ENCODE measurements at places on chromosomes 7 and 10.
A peak's percentile ranks its signal among the peaks of the same experiment; 100 is the strongest.

DNA sequence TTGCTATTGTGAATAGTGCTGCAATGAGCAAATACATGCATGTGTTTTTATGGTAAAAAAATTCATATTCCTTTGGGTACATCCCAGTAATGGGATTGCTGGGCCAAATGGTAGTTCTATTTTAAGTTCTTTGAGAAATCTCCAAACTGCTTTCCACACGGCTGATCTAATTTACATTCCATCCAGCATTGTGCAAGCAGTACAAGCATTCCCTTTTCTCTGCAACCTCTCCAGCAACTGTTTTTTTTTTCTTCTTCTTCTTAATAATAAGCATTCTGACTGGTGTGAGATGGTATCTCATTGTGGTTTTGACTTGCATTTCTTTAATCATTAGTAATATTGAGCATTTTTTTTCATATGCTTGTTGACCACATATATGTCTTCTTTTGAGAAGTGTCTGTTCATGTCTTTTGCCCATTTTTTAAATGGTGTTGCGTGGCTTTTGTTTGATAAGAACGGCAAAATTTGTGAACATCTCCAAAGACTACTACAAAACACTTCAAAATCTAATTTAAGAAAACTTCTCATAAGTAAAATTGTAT, 136.1 kb upstream of the MYO3A start:
- DNase-seq, result no peak

DNA sequence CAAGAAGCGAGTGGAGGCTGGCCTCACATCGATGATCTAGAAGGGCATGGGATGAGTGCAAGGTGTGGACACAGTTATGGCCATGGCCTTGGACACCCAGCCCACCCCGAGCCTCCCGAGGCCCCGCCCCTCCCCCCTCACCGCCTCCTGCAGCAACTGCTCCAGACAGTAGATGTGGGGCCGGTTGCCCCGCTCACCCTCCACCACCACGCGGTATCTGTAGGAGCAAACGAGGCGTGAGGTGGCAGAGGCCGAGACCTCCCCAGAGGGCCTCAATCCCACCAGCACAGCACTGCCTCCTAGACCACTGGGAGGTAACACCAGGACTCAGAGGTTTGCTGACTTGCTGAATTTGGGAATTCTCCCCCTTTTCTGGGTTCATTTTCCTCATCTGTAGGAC, 37.6 kb downstream of the SLC29A4 start:
- DNase-seq, result no peak

- peak; percentile 74 for DNase-seq
Measured at GRCh38 chr10:124221356-124222317, 128.2 kb upstream of the CHST15 start.

DNA sequence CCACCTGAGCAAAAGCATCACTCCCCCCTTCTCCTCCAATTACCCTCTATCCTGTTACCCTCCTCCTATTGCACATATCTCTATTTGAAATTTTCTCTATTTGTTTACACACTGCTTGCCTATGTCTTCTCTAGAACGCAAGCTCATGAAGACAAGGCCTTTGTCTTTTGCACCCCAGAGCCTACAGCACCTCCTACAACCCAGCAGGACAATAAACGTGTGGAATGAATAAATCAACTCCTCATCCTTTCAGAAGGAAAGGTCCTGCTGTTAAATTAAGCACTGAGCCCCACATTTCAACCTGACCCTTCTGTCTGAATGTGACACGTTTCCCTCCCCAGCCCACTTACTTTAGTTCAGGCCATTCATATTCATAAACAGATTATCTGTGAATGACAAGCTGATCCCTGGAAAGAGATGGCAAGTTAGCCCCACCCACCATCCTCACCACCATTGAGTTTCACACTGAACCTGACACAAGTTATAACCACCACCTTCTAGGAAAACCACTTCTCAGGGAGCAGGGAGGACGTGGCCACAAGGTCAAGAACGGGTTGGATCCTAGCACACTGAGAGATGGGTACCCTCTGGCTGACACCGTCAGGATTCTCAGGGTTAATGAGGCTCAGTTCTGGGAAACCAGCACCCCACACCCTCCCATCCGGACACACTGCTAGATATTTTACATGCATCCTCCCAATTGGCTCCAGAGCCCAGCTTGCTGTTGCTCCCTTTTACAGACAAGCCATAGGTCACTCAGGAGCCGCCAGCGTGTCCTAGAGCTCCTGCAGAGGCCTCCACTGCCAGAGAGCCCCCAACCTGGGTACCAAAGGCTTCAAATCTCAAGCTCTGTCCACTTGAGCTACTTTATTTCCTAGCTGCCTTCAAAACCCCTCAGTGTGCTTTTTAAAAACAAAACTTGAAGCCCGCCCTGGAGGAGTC, 934 bp downstream of the PRTFDC1 start:
- DNase-seq, result no peak

- DNase-seq, result no peak
Measured at GRCh38 chr7:102275123-102275703, 11.5 kb upstream of the SH2B2 start.

DNA sequence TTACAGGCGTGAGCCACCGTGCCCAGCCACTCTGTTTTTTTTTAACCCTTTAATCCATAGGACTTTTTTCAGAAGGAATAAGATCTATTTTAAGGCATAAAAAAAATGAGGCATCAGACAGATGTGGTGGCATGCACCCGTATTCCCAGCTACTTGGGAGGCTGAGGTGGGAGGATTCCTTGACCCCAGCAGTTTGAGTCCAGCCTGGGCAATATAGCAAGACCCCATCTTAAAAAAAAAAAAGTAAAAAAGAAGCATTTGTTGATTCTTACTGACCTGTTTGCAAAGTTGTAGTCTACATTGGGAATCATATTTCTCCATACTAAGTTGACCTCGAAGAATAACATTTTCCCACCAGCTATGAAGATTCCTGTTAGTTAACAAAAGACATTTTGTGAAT, 38.6 kb downstream of the VCL start:
- DNase-seq, result no peak

DNA sequence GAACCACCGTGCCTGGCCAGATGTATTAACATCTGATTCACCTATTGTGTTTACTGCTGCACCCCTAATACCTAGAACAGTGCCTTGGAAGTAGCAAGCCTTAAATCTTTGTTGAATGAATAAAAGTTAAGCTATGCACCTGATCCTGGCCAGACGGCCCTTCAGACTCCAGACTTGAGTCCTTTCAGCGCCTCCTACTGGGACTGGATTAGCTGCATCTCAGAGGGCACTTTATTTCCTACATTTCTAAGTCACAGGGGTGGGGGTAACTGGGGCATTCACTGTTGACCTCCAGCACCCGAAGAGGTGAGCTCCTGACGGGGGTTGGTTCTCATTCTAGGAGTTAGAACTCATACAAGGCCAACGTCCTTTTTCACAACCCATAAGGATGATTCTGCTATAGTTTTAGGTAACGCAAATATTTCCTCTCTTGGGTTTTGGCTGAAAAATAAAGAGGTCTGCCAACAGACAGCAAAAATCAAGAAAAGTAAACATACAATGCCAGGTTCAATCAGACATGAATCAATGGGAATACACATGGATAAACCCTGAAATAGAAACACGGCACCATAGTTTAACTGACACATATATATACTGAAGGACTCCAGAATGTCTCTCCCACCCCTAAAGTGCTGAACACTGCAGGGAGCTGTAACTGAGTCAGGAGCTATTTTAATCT, 48.0 kb upstream of the DLG5 start:
- peak; percentile 6 for DNase-seq

DNA sequence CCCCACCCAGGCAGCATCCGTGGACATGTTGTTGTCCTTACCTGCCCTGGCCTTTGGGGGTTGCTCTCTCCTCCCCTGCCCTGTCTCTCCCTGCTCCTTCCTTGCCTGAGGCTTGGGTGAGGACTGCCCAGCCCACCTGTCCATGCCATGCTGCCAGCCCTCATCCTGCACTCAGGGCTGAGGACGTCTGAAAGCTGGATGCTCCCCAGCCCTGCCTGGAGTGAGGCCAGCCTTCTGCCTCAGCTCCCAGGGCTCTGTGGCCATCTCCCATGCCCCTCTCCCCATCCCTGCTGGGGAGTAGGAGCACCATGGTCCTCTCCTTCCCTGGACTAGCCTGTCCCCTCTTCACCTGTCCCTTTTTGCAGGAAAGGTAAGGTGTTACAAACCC, 68.4 kb downstream of the RAMP3 start:
- DNase-seq, result no peak

- DNase-seq, result no peak
Measured at GRCh38 chr7:157654350-157654749, 317.5 kb downstream of the DNAJB6 start.

DNA sequence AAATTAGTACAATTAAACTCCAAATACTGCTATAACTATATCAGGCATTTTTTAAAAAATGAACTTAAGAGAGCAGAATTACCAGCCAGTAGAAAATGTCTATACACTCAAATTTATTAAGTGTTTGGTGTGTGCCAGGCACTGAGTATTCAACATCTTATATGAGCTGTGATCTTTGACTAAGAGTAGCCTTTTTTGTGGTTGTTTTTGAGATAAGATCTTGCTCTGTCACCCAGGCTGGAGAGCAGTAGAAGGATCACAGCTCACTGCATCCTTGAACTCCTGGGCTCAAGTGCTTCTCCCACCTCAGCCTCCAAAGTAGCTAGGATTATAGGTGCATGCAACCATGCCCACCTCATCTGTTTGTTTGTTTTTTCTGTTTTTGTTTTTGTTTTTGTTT, 102.5 kb upstream of the CELF2 start:
- DNase-seq, result no peak

- no peak for DNase-seq
Measured at GRCh38 chr7:158910254-158911053, 54.1 kb downstream of the DYNC2I1 start.

GRCh38 chr7:132980402-132980801, 101.5 kb downstream of the CHCHD3 start:
- no peak for DNase-seq

DNA sequence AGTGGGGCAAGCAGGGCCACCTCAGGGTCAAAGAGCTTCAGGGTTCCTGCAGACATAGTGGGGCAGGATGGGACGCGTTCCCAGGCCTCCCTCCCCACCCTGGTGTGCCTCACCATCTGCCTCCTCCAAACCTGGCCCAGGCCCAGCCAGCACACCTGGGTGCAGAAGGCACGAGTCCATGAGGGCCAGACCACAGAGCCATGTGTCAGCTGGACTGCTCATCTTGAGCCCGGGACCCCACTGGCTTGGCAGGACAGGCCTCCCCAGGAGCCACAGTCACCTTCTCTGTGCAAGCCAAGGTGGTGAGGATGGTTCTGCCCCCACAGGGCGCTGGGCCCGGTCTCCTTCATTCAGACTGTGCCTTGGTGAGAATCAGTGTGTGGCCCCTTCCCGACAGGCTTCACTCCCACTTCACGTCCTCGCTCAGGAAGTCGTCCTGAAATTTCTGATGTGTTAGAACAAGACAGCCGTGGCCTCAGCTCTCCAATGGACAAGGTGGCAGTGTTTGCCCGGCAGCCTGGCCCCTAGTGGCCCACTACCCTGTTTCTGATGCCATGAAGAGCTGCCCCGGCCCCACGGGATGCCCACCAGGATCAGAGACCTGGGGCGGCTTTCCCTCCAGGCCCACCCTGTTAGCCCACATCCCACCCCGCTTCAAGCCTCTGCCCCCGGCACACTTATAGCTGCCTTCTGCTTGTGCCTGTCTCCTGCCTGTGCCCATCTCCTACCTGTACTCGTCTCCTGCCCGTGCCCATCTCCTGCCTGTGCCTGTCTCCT, 59.6 kb upstream of the EBF3 start:
- DNase-seq, result no peak

GRCh38 chr10:104345941-104346340, 7.7 kb upstream of the ITPRIP start:
- peak; percentile 25 for DNase-seq

DNA sequence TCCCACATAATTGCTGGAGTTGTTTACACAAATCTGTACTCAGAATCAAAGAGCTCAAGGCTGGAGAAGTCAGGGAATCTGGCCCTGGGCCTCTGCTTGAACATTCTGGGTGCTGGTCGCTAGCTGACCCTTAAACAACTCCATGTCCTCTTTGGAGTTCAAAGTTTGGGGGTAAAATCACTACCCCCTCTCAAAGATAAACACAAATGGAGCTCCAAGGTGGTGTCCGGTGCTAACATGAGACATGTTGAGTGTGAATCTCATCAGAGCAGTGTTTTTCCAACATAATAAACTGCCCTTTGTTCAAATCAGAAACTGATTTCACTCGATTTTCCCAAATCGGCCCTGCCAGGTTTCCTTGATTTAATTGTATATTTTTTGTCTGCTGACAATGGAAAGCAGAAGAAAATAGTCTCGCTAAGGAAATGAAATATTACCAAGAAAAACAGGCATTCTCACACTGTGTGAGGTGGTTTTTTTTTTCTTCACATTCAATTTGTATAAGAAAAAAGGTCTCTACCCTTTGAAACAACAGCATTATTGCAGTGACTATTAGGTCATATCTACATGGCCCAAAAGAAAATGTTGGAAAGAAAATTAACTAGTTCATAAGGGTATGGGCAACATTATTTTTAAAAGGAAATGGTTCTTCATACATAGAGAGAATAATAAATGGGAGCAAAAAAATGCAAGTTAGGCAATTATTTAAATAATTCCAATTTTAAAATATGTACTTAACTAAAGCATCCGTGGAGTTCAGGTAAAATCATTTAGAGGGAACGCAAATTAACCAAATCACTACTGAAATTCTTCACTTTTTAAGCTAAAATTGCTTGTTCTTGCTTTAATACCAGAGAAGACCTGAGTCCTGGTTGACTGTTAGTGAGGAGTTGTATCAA, 56.1 kb upstream of the CAPZA2 start:
- DNase-seq, result no peak

GRCh38 chr10:96991313-96991841, 159.3 kb downstream of the LCOR start:
- DNase-seq, result no peak

DNA sequence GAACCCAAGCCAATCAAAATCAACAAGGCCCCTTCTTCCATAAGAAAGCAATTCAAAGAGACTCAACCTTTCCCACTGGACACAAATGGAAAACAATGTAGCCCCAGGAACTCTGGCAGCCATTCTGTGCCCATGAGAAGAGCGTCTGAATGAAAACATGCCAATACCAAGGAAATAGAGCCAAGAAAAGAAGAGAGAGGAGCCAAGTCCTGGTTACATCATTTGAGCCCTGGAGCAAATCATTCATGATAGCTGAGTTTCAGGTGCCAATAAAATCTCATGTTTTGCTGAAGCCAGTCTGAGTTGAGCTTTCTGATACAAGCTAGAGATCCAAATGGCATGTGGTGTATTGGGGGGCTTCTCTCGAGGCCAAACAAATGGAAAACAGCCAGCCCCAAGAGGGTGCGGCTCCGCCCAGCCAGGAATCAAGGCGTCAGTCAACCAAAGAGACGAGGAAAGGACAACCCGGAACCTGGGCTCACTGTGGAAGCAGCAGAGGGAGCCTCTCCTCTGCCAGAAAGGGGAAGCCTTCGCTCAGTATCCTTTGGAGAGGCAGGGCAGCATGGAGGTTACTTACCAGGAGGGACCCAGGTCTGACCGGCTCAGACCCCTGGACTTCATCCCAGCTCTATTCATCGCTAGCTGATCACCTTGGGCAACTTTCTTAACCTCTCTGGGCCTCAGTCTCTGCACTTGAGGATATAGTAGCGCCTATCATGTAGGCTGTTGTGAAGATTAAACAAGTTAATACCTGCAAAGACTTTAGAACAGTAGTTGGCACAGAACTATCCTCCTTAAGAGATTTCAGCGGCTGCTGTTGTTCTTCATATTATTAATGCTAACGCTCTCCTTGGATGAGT, 61.8 kb downstream of the OAT start:
- no peak for DNase-seq

- DNase-seq, result no peak
Measured at GRCh38 chr7:77438131-77438530, 22.0 kb upstream of the GSAP start.

- peak; percentile 16 for DNase-seq
Measured at GRCh38 chr10:59240582-59241183, 64.2 kb downstream of the PHYHIPL start.

GRCh38 chr7:66913118-66914037, 7.6 kb upstream of the TMEM248 start:
- DNase-seq, result no peak

Data from OCI-LY7 (cell line).